Brain microvascular endothelial cell (primary cell): ENCODE measurements at places on chromosomes 13 and 19.

GRCh38 chr13:23380534-23380933 lies 53.0 kb downstream of the SACS start:
- no peak for DNase-seq

- no peak for DNase-seq
These were observed 36.0 kb downstream of the BICRA start for GRCh38 chr19:47644743-47645482.

- no peak for DNase-seq
These were observed at the start of gene CYP4F22 for GRCh38 chr19:15508035-15508710. Gene CYP4F22, plus strand, starts transcription at chr19:15508525. Its CDS starts 16,812 bp downstream, at chr19:15525337.

GRCh38 chr19:19884583-19884982 lies 16.2 kb upstream of the ZNF93 start:
- no peak for DNase-seq

DNA sequence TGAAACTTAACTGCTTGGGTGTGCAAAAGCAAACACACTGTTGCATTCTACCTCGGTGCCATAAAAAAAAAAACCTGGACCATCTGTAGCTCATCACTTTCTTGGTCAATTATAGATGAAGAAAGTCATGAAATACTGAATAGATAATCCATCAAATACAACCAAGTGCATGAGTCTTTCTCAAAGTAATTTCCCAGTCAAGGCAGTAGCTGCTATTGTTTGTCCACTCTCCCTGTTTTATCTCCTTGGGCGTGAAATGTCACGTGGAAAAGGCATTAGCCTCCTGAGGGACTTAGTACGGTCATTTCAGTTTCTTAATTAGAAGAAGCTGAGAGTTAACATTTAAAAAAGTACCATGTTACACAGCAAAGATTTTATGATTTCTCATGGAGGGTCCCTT lies 1697.9 kb downstream of the PCDH9 start:
- no peak for DNase-seq

GRCh38 chr19:49094505-49095482 lies 9.5 kb downstream of the SNRNP70 start:
- DNase-seq = no peak

DNA sequence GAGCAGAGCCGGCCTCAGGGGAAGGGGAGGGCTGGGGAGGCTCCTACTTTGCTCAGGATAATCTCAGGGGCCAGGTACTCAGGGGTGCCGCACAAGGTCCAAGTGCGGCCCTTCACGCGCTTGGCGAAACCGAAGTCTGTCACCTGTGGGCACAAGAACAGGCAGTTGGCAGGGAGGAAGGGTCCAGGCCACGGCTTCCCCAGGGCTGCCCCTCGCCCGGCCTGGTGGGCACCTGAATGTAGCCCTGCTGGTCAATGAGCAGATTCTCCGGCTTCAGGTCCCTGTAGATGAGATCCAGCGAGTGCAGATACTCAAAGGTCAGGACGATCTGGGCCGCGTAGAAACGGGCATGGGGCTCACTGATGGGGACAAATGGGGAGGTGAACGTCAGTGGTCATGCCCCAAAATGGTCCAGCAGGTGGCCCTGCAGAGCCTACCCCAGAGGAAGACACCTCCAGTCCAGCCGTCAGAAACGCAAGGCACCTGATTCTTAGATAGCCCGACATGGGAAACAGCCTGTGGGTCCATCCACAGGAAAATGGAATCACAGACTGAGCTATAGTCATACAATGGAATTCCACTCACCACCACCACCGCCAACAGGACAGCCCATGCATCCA lies 7.1 kb upstream of the SAMD1 start:
- DNase-seq = no peak

DNA sequence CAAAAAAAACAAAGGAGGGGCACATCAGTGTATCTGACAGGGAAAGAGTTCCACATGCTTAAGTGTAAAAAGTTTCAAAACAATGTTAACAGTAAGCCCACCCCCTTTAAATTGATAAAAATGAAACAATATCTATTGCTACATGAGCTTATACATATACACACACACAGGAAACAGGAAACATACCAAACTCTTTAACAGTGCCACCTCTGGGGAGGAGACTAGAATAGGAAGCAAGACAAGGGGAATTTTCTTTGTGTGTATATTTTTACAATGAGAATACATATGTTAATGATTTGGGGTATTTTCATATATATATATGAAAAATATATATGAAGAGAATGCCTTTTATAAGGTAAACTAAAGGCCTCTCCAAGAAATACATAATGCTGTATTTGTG lies 44.7 kb downstream of the TPT1 start:
- no peak for DNase-seq

DNA sequence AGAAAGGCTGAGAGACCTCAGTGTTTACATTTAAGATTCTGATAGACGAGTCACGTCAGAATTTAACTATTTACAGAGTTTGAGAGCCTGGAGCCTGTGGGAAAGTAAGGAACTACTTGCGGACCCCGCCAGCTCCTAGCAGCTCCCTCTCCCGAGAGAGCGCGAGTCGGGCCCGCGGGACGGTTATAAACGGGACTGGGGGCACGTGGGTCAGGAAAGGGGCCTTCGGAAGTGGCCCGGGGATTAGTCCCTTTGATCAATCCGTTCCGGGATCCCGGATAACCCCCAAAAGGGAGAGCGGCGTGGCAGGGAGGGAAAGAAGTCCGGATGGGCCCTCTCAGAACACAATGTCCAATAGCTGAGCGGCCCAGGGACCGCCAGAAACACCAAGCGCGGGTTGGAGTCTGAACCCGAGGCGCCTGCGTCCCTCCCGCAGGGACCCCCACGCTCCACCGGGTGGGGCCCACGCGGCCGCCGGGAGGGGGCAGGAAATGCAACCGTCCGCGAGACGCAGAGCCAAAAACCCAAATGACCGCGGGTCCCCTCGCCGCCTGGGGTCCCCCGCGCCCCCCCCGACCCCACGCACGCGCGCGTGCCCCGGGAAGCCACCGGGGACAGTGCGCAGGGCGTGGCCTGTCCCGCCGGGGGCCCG lies 3.6 kb downstream of the ZIC5 start:
- DNase-seq = no peak

DNA sequence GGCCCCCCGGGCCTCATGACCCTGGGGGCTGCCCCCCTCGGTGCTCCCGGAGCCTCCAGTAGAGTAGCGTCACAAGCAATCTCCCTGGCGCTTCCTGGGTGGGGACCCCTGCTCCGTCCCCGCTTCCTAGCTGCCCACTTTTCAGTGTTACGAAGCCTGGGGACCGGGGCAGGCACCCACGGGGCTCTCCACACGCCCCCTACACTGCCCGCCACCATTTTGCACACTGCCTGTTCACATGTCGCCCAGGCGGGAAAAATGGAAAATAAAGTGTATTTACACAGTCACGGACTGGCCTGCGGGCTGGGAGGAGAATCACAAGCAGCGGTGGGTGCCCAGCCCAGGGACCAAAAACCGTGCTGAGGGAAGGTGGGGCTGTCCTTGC lies 9.5 kb downstream of the PRR36 start:
- DNase-seq = no peak

DNA sequence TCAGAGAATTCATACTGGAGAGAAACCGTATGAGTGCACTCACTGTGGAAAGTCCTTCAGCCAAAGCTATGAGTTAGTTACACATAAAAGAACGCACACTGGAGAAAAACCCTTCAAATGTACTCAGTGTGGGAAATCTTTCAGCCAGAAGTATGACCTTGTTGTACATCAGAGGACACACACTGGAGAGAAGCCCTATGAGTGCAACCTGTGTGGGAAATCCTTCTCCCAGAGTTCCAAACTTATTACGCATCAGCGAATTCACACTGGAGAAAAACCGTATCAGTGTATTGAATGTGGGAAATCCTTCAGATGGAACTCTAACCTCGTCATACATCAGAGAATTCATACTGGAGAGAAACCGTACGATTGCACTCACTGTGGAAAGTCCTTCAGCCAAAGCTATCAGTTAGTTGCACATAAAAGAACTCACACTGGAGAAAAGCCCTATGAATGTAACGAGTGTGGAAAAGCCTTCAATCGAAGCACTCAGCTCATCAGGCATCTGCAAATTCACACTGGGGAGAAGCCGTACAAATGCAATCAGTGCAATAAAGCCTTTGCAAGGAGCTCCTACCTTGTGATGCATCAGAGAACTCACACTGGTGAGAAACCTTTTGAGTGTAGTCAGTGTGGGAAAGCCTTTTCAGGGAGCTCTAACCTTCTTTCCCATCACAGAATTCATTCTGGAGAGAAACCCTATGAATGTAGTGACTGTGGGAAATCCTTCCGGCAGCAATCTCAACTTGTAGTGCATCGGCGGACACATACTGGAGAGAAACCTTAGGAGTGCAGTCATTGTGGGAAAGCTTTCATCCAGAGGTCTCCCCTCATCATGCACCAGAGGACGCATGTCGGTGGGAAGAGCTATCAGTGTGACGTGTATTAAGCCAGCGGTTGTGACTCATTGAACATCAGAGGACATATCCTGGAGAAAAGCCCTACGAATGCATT lies 16.5 kb upstream of the ZNF8 start:
- no peak for DNase-seq

DNA sequence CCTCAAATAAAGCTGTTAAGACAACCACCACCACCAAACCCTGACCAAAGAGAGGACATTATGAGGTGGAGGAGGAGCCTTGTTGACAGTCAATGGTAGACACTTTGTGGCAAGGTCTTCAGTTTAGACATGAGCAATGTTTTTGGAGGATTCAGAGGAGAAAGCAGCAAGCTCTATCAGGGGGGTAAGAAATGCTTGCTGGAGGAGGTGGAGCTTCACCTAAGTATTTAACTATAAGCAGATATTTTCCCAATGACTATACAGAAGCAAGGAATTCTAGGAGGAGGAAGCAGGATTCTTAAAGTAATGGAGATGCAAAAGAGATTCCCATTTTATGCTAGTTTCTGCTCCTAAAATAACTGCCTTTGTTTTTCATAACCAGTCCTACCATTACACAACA lies 74.2 kb downstream of the TRPC4 start:
- DNase-seq = no peak

DNA sequence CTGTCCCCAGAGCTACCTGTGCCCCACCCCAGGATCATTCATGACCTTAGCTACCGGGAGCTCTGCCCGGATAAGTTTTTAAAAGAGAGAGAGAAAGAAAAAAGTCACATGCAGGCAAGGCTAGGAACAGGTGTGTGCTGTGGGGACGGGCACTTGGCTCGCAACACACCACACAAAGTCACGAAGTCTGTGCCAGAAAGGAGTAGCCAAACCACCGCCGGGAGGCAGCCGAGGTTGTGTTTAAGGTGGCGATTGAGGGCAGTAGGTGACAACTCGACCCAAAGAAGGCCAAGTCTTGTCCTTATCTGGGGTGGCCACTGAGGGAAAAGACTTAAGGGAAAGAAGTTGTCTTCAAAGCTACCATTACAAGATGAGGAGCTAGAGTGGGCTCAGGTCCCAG lies 4.6 kb upstream of the TSHZ3 start:
- no peak for DNase-seq

DNA sequence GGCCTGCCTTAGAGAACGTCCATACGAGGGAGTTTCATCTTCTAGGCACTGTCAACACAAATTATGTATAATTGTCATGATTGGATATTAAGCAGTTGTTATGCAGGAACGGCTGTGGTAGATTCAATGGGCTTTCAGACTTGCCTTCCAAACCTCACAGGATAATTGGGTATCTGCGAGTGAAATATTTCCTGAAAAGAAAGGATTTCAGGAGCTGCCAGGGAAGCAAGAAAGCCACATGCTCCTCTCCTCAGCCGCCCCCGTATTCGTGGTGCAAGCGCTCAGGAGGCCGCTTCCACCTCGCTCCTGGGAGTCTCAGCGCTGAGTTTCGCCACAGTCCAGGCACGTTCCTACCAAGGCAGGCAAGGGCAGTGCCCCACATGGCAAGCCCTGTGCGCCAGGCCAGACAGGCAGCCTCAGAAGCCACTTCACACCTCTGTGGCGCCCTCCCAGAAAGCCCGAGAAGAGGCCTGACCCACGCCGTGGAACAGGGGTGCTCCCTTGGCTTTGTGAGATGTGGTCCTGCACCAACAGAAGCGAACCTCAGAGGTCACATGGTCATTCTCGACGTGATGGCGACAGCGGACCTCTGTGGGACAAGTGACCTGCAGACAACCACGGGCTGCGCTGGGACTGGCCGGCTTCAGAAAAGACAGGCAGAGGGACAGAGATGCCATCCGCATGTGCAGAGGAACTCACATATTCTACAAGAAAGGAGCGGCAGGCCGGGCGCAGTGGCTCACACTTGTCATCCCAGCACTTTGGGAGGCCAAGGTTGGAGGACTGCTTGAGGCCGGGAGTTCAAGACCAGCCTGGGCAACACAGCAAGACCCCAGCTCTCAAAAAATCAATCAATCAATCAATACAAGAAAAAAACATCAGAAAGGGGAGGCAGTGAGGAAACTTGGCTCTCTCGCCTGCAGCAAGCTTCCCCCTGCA lies 41.4 kb downstream of the CEBPG start:
- no peak for DNase-seq

- no peak for DNase-seq
These were observed 31.2 kb upstream of the ZNF536 start for GRCh38 chr19:30340771-30341561.

GRCh38 chr13:34216256-34216655 lies 398.3 kb downstream of the RFC3 start:
- no peak for DNase-seq

GRCh38 chr13:98792785-98793495 lies 40.5 kb upstream of the SLC15A1 start:
- DNase-seq = no peak

DNA sequence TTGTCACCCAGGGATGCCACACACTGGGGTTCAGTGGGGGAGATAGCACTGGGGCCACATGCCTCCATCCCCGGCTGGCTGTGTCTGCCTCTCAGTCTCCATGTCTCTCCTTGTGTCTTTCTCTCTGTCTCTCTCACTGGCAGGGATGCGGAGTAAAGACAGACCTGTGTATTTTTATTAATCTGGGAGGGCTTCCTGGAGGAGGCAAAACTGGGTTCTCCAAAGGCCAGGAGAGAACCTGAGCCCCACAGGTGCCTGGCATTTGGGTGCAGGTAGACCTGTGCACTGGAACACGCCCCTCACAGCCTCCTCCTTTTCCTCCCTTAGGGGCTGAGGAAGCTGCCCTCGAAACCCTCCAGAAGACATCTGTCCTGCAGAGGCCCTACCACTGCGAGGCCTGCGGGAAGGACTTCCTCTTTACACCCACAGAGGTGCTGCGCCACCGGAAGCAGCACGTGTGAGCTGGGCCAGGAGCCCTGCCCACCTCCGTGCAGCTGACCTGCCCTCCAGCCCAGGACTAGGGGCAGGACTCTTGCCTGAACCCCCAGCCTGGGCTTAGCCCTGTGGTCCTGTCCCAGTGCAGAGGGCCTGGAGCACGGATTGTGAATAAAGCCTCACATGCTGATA lies 32.7 kb downstream of the DHX34 start:
- DNase-seq = no peak

GRCh38 chr13:25821776-25822175 lies 230.0 kb downstream of the SHISA2 start:
- DNase-seq = no peak

GRCh38 chr13:79898996-79899395 lies 418.0 kb downstream of the NDFIP2 start:
- DNase-seq = no peak

DNA sequence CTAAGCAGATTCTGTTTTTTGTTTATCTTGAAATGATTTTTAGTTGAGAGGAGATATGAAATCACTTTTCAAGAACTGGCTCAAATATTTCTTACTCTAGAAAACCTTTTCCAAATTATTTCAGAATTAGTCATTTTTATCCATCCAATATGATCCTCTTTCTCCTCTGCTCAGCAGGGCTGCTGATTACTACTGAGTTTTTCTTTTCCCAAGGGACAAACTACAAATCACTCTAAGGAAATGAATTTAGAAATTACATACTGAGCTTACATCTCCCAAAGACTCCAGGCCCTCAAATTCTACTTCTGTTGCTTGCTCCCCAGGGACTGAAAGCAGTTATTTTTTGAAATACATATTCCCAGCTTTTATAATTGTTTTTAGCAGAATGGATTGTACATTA lies 87.4 kb upstream of the UFM1 start:
- DNase-seq = peak; percentile 47
